Smooth muscle cell of bladder (primary cell): ENCODE measurements at places on chromosomes 11 and 22. TPM values are rescaled to one million over a fixed set of nuclear protein-coding genes. Genes with fewer than 3 reads are reported as not detected.

The MB gene
- total RNA-seq: not detected in 2 replicates

The ROBO4 gene
- total RNA-seq: 0.14 and 0.46 TPM in 2 replicates

The MN1 gene
- total RNA-seq: 0.85 and 2.4 TPM in 2 replicates

The CDC42EP2 gene
- total RNA-seq: 15.0 and 23.2 TPM in 2 replicates

The APOA4 gene
- total RNA-seq: not detected in 2 replicates

The TMPRSS6 gene
- not detected in 2 replicates for total RNA-seq

The FXYD2 gene
- not detected in 2 replicates for total RNA-seq

The PPP1R14B gene
- 115 and 130 TPM in 2 replicates for total RNA-seq

The BACE1-AS gene
- 1.6 and 1.9 TPM in 2 replicates for total RNA-seq

The CCDC157 gene
- total RNA-seq: 1.3 and 1.7 TPM in 2 replicates

The DGKZ gene
- total RNA-seq: 16.9 and 25.8 TPM in 2 replicates
